ENCODE measurements at places on chromosomes 11 and 22. TPM values are rescaled to one million over a fixed set of nuclear protein-coding genes. Genes with fewer than 3 reads are reported as not detected.
A peak's percentile ranks its signal among the peaks of the same experiment; 100 is the strongest.

DNA sequence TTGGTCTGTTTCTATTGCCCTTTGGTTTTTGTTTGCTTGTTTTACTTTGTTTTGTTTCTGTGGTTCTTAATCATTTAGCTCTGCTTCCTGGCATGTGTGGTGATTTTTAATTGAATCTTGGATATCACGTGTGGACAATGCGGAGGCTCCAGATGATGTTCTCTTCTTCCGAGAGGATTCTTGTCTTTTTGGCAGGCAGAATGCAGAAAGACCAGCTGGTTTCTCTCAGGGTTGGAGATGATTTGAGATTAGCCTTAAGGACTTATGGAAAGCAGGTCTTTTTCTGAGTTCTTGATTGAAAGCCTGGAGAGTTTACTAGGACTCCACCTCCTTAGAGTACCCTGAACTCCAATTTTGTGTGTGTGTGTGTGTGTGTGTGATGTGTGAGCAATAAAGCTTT is 21.0 kb upstream of the ANO1 start:
- DNase-seq, result no peak

Gene SPDYC
- not detected for total RNA-seq

GRCh38 chr22:38996105-38996504 is 14.0 kb downstream of the APOBEC3B start:
- no peak for DNase-seq

- DNase-seq, result peak; percentile 68
Measured at GRCh38 chr11:65663639-65664200, 1.0 kb upstream of the RELA start.

DNA sequence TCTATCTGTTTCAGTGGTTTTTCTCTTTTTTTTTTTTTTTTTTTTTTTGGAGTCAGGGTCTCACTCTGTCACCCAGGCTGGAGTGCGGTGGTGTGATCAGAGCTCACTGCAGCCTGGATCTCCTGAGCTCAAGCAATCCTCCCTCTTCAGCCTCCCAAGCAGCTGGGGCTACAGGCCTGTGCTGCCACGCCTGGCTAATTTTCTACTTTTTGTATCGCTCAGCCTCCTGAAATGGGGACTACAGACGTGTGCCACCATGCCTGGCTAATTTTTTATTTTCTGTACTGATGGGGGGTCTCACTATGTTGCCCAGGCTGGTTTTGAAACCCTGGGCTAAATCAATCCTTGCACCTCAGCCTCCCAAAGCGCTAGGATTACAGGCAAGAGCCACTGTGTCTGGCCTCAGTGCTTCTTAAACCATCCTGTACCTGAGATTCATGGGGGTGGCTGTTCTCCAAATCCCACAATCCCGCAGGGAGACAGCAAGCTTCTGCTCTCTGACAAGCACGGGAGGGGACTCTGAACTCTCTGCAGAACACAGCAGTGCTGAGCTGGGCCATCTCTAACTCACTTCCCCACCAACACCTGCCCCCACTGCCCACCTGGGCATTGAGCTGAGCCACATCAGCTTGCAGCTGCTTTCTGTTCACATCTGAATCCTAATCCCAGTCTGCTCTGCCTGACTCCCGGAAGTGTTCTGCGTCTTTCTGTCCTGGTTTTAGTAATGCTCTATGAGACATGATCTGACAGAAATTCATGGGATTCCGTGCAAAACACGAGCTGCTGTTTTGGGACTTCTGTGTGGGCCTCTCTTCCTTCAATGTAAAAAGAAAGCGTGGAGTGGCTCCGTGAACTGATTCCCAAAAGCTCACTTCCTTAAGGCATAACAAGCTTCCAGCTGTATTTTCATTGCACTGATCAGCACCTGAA is 400.0 kb downstream of the LARGE1 start:
- no peak for DNase-seq

GRCh38 chr11:69122630-69123431 is 32.9 kb upstream of the SMIM38 start:
- DNase-seq, result peak; percentile 88

Gene LRRC4C
- total RNA-seq, result not detected

Gene TCN2
- total RNA-seq, result 0.19 TPM

Gene CASP12
- total RNA-seq, result not detected

DNA sequence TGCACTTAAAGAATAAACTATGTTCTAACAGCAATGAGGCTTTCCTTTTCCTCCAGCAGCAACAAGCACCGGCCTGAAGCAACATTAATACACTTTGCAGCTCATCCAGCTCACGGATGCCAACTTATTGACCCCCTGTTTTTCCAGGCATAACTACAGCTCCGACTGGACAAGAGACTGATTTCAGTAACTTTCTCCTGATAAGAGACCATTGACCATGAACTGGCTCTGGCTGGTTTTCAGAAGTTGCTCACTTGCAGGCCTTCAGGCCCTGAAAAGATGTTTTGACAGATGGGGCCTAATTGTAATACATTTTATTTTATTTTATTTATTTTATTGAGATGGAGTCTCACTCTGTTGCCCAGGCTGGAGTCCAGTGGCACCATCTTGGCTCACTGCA is 27.5 kb downstream of the GGT5 start:
- no peak for DNase-seq

Gene KCTD14
- total RNA-seq, result 0.17 TPM

Gene OR51A4
- total RNA-seq, result not detected

Gene C1QTNF4
- not detected for total RNA-seq

- DNase-seq, result no peak
Measured at GRCh38 chr11:107961480-107961879, 33.2 kb downstream of the RAB39A start.

GRCh38 chr11:119772641-119773415 is 43.8 kb upstream of the NECTIN1 start:
- no peak for DNase-seq

- DNase-seq, result no peak
Measured at GRCh38 chr11:15217416-15217815, 102.7 kb downstream of the INSC start.

Gene UPB1
- 0.31 TPM for total RNA-seq

Gene ASPHD2
- total RNA-seq, result 9.2 TPM

- peak; percentile 60 for DNase-seq
Measured at GRCh38 chr11:32213223-32213622, 122.3 kb downstream of the RCN1 start.

Gene CEND1
- total RNA-seq, result 0.68 TPM

GRCh38 chr11:92717240-92717639 is 252.2 kb upstream of the MTNR1B start:
- no peak for DNase-seq

- DNase-seq, result no peak
Measured at GRCh38 chr11:59791639-59792038, 18.9 kb downstream of the MRPL16 start.

Gene FAT3
- total RNA-seq, result not detected

GRCh38 chr22:46788441-46789172 is 26.2 kb downstream of the TBC1D22A start:
- DNase-seq, result peak; percentile 68

DNA sequence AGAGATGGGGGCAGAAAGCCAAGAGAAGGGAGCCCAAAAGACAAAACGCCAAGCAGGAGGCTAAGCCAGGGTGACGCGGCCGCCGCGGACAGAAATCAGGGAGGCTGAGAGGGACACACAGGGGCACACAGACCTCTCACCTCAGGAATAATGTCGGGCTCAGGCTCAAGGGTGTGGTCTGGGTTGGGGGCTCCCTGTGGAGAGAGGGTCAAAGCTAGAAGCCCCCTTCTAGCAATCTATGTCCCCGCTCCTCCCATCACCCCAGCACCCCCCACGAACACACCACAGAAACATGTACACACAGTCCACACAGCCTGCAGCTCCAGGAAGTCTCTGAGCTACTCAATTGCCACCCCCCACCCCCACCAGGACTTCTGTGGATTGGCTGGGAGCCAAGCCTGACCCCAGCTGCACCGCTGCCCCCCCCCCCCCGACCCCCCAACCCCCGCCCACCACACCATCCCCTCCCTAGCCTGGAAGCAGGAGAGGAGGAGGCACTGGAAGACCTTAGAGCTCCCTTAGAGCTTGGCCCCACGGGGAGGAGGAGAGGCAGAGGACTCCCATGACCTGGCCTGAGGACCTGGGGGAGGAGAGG is 6.9 kb downstream of the BCL9L start:
- DNase-seq, result no peak

Gene ZP1
- total RNA-seq, result not detected

DNA sequence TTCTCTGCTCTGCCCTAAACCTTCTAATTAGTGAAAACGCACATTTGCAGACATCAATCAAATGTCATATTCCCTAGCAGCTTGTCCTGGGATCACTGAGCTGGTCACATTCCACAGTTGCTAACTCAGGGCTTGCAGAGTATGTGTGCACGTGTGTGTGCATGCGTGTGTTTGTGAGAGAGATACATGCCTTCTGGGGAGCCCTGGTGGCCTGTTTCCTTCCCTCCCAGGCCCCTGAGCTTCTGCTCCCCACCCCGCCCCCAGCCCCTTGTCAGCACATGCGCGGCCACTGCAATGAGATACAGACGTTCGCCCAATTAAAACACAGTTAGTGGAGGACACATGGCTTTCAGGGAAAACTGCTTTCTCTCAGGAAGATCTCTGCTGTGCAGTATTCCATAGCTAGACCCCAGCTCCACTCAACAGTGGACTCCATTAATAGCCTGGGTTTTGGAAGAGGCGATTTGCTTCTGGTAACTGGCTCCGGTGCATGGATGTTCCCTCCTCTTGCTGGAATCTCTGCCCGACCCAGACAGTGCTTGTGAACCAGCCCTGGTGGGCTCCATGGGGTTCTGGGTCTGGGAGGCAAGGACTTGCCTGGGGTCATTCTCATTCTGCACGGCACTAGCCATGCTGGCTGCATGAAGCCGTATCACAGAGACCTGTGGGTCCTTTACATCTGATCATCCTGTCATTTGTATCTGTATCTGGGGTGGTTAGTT is 17.7 kb downstream of the LRP5 start:
- no peak for DNase-seq

DNA sequence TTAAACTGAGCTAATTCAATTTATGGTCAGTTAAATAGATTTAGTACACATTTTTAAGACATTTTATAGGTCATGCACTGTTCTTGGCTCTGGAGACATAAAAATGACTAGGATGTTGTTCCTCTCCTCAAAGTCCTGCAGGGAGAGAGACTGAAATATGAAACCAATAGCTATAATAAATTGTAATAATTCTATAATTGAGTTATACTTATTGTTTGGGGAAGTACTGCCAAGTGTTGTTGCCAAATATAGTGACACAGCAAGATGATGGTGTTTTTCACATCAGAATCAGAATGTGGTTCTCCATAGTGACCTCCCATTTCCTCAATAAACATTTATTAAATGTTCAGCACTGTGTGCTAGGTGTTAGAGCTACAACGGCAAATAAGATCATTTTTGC is 470.6 kb downstream of the NTM start:
- DNase-seq, result no peak

Gene SLC22A12
- not detected for total RNA-seq

Gene CD3G
- total RNA-seq, result 137 TPM

GRCh38 chr22:24185501-24186351 is 4.4 kb downstream of the SUSD2 start:
- no peak for DNase-seq

- DNase-seq, result no peak
Measured at GRCh38 chr22:19565382-19566278, 41.4 kb upstream of the CLDN5 start.

- peak; percentile 93 for DNase-seq
Measured at GRCh38 chr22:23786752-23787599, at the start of gene SMARCB1. Gene SMARCB1 (plus strand): TSS chr22:23786966. CDS start chr22:23787170, 204 bp downstream.

- no peak for DNase-seq
Measured at GRCh38 chr11:9219115-9219514, 46.0 kb downstream of the DENND5A start.
